PC-9 (cell line): ENCODE measurements at places on chromosomes 2 and 18. TPM values are rescaled to one million over a fixed set of nuclear protein-coding genes. Genes with fewer than 3 reads are reported as not detected.

GRCh38 chr18:6207116-6207515 lies 207.6 kb downstream of the L3MBTL4 start:
- no peaks in the 10 kb centered on the region for H3K36me3 ChIP-seq
- no peak overlapping the region for H3K27ac ChIP-seq
- no peak for DNase-seq

DNA sequence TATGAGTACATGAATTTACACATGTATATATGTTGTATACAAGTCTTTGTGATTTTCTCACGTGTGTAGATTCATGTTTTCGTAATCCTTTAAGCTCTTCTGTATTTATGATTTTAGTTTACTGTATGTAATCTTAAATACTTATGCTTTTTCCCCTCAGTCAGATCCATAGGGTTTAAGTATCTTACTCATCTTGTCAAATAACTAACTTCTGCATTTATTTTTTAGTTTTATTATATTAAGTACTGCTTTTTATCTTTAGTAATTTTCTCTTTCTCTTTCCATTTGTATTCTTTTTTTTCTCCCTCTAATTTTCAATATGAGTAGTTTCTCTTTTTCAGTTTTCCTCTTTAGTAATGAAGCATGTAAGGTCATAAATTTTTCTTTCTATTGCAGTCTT lies 179.4 kb downstream of the LCLAT1 start:
- H3K27me3 ChIP-seq = no peaks in the 10 kb centered on the region
- H3K27ac ChIP-seq = no peak overlapping the region
- no peak overlapping the region for H3K4me3 ChIP-seq
- no peaks in the 10 kb centered on the region for H3K4me1 ChIP-seq
- no peak for DNase-seq
- no peaks in the 10 kb centered on the region for H3K36me3 ChIP-seq

GRCh38 chr2:177724398-177725287 lies 332.1 kb downstream of the AGPS start:
- H3K27me3 ChIP-seq = no peaks in the 10 kb centered on the region
- no peaks in the 10 kb centered on the region for H3K36me3 ChIP-seq
- no peak overlapping the region for H3K4me3 ChIP-seq
- H3K27ac ChIP-seq = no peak overlapping the region
- DNase-seq = no peak

GRCh38 chr18:21904856-21905255 lies 164.3 kb downstream of the MIB1 start:
- no peaks in the 10 kb centered on the region for H3K36me3 ChIP-seq
- no peak overlapping the region for H3K4me3 ChIP-seq
- H3K27me3 ChIP-seq = no peaks in the 10 kb centered on the region
- H3K4me1 ChIP-seq = no peaks in the 10 kb centered on the region
- no peak overlapping the region for H3K27ac ChIP-seq

DNA sequence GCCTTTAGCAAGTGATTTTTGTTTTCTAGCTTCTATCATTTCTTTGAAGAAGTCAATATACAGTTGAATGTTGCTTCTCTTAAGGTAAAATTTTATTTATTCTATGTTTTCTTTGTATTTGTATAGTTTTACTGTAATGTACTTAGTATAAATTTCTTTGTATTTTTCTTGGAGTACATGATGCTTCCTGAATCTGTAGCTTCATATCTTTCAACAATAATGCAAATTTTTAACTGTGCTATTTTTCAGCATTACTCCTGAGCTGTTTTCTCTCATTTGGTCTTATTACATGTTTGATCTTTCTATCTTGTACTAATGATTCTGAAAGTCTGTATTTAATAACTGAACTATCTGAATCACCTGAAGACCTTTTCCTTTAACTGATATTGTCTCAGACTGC lies 253.9 kb upstream of the NXPH2 start:
- no peaks in the 10 kb centered on the region for H3K4me1 ChIP-seq
- no peaks in the 10 kb centered on the region for H3K36me3 ChIP-seq
- H3K27me3 ChIP-seq = no peaks in the 10 kb centered on the region
- DNase-seq = no peak
- H3K27ac ChIP-seq = no peak overlapping the region
- H3K4me3 ChIP-seq = no peak overlapping the region

DNA sequence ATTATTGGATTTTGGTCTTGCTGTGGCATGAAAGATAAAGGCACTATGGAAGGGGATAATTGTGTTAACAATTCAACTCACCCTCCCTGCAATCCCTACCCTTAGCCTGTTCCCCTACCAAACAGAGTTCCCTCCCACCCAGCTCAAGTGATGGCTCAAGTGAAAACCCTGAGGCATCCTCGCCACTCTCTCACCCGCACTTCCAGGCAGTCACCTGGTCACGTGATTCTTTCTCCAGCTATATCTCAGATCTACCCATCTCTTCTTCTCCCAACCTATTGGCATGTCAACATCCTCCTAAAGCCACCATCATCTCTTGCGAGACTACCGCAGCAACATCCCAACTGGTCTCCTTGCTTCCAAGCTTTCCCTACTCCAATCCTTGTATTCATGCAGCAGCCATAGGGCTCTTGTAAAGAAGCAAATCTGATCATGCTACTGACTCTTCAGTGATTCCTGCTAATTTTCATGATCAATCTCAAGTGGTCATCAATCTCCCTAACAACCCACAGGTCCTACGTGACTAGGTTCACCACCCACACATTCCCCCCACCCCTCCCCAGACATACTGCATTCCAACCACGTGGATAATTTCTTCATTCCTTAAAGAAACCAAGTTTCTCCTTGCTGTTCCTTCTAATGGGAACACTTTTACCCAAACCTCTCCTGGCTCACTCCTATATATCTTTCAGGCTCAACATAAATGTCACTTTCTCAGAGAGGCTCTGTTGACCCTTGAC lies 66.7 kb downstream of the MBD2 start:
- no peak for DNase-seq
- no peak overlapping the region for H3K4me3 ChIP-seq
- no peak overlapping the region for H3K27ac ChIP-seq

The GPBAR1 gene
- 0.20 and 0.22 TPM in 2 replicates for total RNA-seq

The SLC14A1 gene
- not detected in 2 replicates for total RNA-seq

The GULP1 gene
- total RNA-seq = 31.5 and 38.0 TPM in 2 replicates

The APOB gene
- not detected in 2 replicates for total RNA-seq
